ENCODE measurements at places on chromosomes 12 and 14. TPM values are rescaled to one million over a fixed set of nuclear protein-coding genes. Genes with fewer than 3 reads are reported as not detected.

The SIX6 gene
- not detected for polyA plus RNA-seq

The MYL6 gene
- polyA plus RNA-seq, result 1,781 TPM

The DLGAP5 gene
- polyA plus RNA-seq, result 32.8 TPM

The CATSPERB gene
- 0.78 TPM for polyA plus RNA-seq

The LRRIQ1 gene
- 30.3 TPM for polyA plus RNA-seq

The KCNJ8 gene
- 20.5 TPM for polyA plus RNA-seq

The CNTN1 gene
- polyA plus RNA-seq, result 42.1 TPM

The SBNO1 gene
- 35.0 TPM for polyA plus RNA-seq

The FAM216A gene
- 20.1 TPM for polyA plus RNA-seq

The MANSC1 gene
- polyA plus RNA-seq, result 28.0 TPM

The SIX1 gene
- polyA plus RNA-seq, result 8.4 TPM

The ERBB3 gene
- polyA plus RNA-seq, result 70.3 TPM

The KDM5A gene
- polyA plus RNA-seq, result 42.0 TPM

The IL31 gene
- not detected for polyA plus RNA-seq

The ALDH1L2 gene
- polyA plus RNA-seq, result 1.2 TPM

The ADAM21 gene
- polyA plus RNA-seq, result 1.1 TPM

The PRPH gene
- polyA plus RNA-seq, result 0.56 TPM

The CYP27B1 gene
- polyA plus RNA-seq, result 0.80 TPM

The TRHDE gene
- 20.0 TPM for polyA plus RNA-seq

The C3AR1 gene
- polyA plus RNA-seq, result 2.4 TPM

The PIWIL1 gene
- polyA plus RNA-seq, result 0.31 TPM

The GNB3 gene
- 13.0 TPM for polyA plus RNA-seq

The MAP3K9 gene
- 3.8 TPM for polyA plus RNA-seq

The TAS2R10 gene
- 1.6 TPM for polyA plus RNA-seq

The TROAP gene
- 22.4 TPM for polyA plus RNA-seq

The TNFAIP2 gene
- 42.4 TPM for polyA plus RNA-seq

The GPR65 gene
- polyA plus RNA-seq, result 0.44 TPM

The GUCY2C gene
- polyA plus RNA-seq, result 0.34 TPM

The COPS7A gene
- 70.3 TPM for polyA plus RNA-seq

The GARIN6 gene
- polyA plus RNA-seq, result 0.09 TPM

The NOC4L gene
- 21.0 TPM for polyA plus RNA-seq

The SOAT2 gene
- polyA plus RNA-seq, result 3.0 TPM

The BHLHE41 gene
- 2.1 TPM for polyA plus RNA-seq

The PRB2 gene
- polyA plus RNA-seq, result not detected

The PTGER2 gene
- 6.6 TPM for polyA plus RNA-seq

The PLEKHG7 gene
- polyA plus RNA-seq, result 0.78 TPM

The LRTM2 gene
- polyA plus RNA-seq, result 0.67 TPM

The KSR2 gene
- polyA plus RNA-seq, result 1.1 TPM

The OASL gene
- polyA plus RNA-seq, result not detected

The PTPRO gene
- polyA plus RNA-seq, result 182 TPM

The HPD gene
- 5.0 TPM for polyA plus RNA-seq

The IL22 gene
- polyA plus RNA-seq, result not detected

The NGB gene
- not detected for polyA plus RNA-seq

The MBD6 gene
- 80.6 TPM for polyA plus RNA-seq

The PIK3C2G gene
- 5.2 TPM for polyA plus RNA-seq

Measured in renal pelvis (tissue), 12 donors.